KBM-7 (cell line): ENCODE measurements at places on chromosomes 2 and 18.

GRCh38 chr18:8175501-8176061 lies 433.7 kb upstream of the RAB12 start:
- DNase-seq: no peak

DNA sequence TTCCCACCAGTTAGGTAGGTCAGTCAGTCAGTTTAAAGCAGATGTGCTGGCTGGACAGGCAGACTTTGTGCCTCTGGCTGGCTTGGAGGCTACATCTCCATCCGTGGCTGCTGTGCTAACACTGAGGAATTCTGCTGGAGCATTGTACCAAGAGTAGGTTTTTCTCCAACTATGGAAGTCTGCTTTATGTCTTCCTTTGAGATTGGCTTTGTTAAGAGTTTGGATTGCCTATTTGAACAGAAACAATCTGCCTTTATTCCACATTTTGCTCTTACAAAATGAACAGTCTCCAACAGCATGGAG lies 46.7 kb downstream of the WDR75 start:
- no peak for DNase-seq

DNA sequence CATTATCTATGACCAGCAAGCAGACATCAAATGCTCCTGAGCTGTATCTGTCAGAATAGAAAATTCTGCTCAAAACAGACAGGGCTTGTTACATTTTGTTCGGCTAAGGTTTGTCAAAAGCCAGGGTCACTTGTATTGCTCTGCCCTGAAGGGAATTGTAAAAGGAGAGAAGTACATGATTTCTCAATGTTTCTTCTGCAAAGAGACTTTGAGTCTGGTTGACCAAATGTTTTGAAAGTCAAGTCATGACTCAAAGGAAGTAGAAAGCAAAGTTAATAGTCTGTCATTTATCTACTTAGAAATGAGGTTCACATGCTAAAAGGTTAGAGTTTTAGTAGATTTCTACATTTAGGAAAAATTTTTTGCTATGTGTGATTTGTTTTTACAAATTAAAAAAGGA lies 1624.1 kb upstream of the ZEB2 start:
- no peak for DNase-seq

- no peak for DNase-seq
Measured at GRCh38 chr2:85245891-85246290, 81.9 kb downstream of the TGOLN2 start.

- DNase-seq: no peak
Measured at GRCh38 chr18:52441794-52442193, 101.8 kb downstream of the DCC start.

GRCh38 chr2:106570316-106570715 lies 83.2 kb downstream of the CD8B2 start:
- no peak for DNase-seq

- no peak for DNase-seq
Measured at GRCh38 chr2:225725726-225726125, 326.2 kb downstream of the NYAP2 start.

DNA sequence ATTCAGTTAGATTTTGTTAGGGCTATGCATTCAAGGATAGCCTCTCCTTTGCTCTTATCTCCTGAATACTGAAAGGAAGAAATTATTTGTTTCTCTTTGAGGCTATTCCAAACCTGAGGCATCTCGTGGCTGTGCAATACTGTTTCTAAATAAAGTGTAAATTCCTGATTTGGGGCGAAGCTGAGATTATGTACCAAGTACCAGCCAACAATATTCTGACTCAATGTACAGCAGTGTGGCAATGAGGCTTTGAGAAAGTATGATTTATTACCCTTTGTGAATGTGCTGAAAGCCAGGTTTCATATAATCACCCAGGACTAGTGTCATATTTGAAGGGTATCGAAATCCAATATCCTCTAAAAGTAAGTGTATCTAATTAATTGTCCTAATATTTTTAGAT lies 113.5 kb downstream of the MEIS1 start:
- no peak for DNase-seq

GRCh38 chr2:17309741-17310339 lies 208.4 kb downstream of the RAD51AP2 start:
- peak; percentile 57 for DNase-seq

GRCh38 chr18:58051765-58052460 lies 7.9 kb downstream of the NEDD4L start:
- DNase-seq: no peak

DNA sequence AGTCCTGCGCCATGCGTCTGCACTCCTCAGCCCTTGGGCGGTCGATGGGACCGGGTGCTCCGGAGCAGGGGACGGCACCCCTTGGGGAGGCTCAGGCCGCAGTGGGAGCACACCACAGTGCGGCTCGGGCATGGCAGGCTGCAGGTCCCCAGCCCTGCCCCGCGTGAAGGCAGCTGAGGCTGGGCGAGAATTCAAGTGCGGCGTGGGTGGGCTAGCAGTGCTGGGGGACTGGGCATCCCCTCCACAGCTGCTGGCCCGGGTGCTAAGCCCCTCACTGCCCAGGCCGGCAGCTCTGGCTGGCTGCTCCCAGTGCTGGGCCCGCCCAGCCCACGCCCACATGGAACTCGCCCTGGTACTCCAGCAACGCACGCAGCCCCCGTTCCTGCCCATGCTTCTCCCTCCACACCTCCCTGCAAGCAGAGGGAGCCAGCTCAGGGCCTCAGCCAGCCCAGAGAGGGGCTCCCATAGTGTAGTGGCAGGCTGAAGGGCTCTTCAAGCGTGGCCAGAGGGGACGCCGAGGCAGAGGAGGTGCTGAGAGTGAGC lies 198.3 kb upstream of the CNTNAP5 start:
- no peak for DNase-seq

GRCh38 chr2:127675331-127676261 lies at the start of gene LIMS2:
TSS of gene LIMS2 (minus strand) at chr2:127675530. CDS start at chr2:127675024, 506 bp downstream.
- no peak for DNase-seq

DNA sequence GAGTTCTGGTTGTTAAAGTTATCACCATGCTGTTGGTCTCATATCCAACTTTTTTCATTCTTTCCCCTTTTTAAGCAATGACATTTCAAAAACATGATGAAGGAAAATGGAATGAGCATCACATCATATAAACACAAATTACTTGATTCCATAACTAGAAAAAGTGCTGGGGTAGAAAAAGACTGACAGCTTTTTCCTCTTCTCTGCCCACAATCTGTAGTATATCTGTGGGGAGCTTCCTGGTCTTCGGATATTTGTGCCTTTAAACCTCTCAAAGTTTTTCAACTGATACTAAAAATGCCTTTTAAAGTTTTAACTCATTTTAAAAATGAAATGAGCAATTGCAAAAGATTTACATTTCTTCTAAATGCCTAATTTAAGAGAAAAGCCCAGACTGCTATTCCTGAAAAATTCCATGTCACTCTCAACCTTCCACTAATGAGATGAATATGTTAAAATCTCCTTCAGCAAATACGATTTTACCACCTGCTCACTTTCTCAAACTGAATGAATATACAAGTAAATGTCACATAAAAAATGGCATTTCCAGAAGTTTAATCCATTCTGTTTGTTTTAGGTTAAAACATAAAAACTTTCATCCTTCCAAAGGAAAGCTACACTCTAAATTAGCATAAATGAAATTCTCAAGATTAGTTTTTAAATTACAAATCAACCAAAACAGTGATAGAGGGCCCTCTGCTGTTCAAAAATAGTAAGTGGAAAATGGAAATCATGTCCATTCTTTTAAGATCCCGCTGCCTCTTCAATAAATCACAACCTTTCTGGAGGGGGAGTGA lies 2.1 kb downstream of the DNAH7 start:
- DNase-seq: peak; percentile 71

DNA sequence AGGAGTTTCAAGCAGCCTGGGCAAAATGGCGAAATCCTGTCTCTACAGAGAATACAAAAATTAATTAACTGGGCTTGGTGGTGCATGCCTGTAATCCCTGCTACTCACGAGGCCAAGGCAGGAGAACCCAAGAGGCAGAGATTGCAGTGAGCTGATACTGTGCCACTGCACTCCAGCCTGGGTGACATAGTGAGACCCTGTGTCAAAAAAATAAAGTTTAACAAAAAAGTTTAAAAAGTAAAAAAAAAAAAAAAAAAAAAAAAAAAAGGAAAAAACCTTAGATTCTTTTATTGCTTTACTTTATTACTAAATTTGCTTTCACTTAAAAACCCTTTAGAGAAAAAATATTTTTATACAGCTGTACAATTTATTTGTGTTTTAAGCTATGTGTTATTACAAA lies 10.7 kb downstream of the CREB1 start:
- DNase-seq: no peak

GRCh38 chr2:148999451-148999921 lies 39.0 kb upstream of the LYPD6B start:
- DNase-seq: no peak

- no peak for DNase-seq
Measured at GRCh38 chr18:74257083-74257482, 34.7 kb downstream of the CYB5A start.
